Glutamatergic neuron (in vitro differentiated cells): ENCODE measurements at places on chromosomes 7 and 10.
A peak's percentile ranks its signal among the peaks of the same experiment; 100 is the strongest.

DNA sequence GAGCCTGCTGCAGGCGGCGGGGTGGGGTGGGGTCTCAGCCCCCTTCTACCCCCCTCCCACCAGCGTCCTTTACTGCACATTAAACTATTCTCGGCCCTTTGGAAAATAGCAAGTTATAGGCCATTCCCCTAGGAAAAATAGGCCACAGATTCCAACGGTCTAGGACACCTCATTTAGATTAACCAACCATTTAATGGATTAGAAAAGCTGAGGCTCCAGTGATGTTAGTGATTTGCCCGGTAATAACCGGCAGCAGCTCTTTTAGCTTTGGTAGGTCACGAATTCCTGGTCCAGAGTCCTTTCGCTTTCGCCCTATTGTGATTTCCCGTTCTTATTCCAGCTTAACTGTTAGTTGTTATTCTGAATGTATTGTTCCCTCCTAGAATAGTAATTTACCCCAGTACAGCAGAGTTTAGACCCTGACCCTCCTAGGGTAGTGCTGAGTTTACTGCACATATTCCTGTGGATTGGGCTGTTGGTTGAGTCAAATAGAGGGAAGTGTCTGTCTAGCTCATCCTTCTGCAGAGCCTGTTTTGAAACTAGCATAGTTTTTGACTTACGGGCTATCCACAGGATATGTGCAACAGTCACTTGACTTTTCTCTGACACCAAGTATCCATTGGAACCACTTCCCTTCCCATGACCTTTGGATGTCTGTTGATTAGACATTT lies 754 bp downstream of the GSTO1 start:
- no peak for DNase-seq

- no peak for DNase-seq
These were observed 5.7 kb downstream of the PANK1 start for GRCh38 chr10:89639326-89639725.

GRCh38 chr7:55387062-55387965 lies 22.2 kb downstream of the LANCL2 start:
- no peak for DNase-seq

GRCh38 chr10:24114556-24114955 lies 94.4 kb upstream of the KIAA1217 start:
- DNase-seq: no peak

DNA sequence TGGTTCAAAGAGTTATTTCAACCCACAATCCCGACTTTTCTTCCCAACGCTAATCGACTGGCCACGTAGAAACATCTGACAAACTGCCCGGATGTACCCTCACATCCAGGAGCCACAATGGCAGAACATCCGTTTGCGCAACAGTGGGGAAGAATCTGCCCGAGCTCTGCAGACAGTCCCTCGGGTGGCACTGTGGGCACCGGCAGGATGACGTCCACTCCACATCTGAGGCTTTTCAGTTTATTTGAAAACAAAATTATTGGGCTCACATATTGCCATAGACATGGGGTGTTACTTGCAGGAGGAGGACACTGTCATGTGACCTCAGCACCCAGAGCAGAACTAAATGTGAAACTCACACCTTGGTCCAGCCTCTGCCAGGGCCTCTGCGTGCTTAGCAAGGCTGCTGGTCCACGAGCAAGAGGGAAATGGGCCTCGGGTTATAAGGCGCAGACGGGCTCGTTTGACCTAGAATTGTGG lies 84.1 kb downstream of the MKI67 start:
- peak; percentile 2 for DNase-seq

- no peak for DNase-seq
These were observed 36.5 kb downstream of the DLG5 start for GRCh38 chr10:77890097-77890496.

DNA sequence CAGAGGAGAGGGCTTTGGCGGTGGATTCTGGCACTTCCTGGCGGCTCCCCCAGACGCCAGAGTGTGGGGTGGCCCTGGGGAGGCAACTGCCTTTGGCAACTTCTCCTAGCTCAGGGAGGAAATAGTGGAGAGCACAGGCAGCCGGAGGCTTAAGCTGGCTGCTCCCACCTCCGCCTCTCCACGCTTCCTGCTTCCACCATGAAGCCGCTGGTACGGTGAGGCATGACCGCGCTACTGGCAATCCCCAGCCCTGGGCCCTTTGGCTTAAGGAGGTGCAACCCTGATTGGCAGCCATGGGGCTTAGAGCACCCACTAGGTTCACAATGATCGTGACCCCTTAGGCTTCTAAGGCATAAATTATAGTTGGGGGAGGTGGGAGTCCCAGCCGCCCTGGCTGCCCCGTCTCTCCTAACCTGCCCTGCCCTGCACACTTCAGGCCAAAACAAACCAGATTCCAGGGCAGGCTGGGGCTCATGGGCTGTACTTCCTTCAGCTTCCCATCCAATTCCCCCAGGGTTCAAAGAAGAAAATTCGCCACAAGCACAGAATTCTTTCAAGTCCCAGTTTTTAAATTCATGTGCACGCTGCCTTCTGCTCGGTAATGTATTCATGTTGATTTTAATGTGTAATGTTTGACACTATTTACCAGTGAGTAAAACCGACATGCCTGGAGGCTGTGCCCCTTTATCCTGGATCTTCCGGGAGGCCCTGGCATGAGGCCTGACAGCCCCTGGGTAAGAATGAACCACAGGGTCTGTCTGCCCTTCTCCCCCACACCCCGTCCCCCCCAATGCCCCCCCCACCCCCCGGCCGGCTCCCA lies 90.7 kb upstream of the LRRC4 start:
- no peak for DNase-seq

DNA sequence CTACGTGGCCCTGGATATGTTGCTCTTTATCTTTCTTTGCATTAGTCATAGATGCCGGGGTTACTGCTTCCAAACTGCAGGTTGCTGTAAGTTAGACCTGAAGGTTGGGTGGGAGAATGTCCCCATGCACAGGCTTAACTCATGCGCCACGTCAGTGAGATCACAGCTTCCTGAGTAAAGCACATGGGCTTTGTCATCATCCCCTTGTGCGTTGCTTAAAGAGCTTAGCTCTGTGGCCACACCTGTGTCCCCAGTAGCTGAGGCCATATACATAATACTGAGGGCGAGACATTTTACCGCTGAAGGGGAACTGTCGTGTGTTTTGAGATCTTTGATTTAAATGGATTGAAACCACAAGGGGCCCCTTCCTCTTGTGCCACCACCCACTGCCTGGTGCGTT lies 45.8 kb upstream of the BTBD16 start:
- no peak for DNase-seq

DNA sequence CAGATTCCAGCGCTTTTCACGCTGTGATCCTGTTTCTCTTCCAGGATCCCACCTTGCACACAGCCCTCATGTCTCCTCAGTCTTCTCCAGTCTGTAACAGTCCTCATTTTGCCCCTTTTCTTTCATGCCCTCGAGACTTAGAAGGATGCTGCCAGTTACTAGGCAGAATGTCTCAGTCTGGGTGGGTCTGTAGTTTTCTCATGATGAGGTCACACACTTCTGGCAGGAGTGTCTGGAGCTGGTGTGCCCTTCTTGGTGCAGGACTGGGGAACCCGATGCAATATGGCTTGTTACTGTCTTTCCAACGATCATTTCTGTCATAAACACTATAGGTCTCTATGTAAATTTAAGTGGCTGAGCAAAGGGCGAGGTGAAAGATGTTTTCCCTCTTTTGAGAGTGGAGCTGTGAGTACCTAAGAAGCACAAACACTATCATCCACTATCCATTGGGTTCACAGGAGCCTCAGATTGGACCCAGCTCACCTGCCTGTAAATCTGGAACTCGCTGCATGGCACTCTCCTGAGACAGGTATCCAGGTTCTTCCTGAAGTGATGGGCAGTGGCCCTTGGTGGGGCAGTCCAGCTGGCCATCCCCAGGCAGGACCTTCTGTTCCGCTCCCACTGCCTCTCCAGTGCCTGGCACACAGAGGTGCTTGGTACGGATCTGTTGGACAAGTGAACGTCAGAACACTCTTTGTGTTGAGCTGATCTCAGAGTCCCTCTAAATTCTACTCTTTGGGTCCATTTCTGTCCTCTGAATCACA lies 64.3 kb upstream of the ZNF32 start:
- no peak for DNase-seq

- DNase-seq: no peak
These were observed 8.1 kb downstream of the CNPY1 start for GRCh38 chr7:155538293-155538692.

GRCh38 chr10:16119445-16119844 lies 259.1 kb upstream of the MINDY3 start:
- no peak for DNase-seq

DNA sequence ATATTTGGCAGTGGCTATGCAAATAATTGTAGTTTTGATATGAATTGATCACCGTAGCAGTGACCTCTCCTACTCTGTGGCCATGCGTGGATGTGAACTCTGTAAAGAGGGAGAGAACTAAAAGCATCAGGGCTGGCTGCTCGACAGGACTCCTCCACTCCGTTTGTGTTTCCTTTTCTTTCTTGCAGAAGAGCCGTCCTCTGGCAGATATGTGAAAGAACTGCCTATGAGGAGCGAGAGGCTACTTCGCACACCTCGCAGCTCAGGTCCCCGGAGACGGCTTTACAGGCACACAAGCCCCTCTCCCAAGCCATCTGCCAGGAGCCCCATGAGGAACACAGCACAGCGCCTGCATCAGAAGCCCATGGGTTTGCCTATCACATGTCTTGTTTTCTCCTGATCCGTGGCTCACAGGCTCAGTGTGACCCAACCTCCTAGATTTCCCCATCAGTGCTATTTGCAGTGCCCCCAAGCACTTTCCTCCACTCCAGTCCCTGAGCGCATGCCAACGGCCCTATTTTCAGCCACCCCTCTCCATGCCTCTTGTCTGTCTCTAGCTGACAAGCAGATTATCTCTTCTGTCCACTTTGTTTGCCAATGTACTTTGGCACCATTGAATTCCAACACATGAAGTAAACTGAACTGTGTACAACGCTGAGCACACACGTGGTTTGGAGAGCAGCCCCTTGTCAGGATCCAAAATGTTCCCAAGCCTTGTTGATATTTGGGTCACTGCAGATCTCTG lies 164.3 kb upstream of the AKR1E2 start:
- peak; percentile 54 for DNase-seq

GRCh38 chr10:14554091-14554490 lies 220.6 kb downstream of the FAM107B start:
- no peak for DNase-seq

- no peak for DNase-seq
These were observed 61.1 kb upstream of the IGFBP3 start for GRCh38 chr7:45982132-45982531.

GRCh38 chr10:51585742-51586141 lies 113.7 kb downstream of the CSTF2T start:
- DNase-seq: no peak

- no peak for DNase-seq
These were observed 172.8 kb downstream of the CCDC3 start for GRCh38 chr10:12828736-12829135.

DNA sequence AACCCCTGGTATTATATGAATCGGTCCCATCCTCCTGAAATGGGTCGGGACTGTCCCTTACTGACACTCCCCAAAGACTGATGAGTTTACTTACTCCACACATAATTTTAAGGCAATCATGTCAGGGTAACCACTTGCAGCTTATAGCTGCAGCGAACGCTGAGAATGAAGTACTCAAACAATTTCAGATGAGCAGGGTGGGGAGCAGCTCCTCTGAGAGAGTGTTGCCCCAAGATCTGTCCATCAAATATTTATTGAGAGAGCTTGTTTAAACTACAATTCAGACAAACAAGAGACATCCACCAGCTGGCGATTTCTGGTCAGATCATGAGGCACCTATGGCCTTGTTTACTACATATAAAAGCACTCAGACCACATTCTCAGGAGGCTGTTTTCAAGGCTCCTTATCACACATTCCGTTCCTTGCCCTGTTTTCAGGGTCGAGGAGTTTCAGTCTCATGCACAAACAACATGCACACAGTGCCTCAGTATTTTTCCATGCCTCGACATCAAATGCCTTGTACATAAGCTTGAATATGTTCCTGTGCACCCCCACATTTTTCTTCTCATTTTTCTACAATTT lies 80.1 kb downstream of the THSD7A start:
- no peak for DNase-seq

DNA sequence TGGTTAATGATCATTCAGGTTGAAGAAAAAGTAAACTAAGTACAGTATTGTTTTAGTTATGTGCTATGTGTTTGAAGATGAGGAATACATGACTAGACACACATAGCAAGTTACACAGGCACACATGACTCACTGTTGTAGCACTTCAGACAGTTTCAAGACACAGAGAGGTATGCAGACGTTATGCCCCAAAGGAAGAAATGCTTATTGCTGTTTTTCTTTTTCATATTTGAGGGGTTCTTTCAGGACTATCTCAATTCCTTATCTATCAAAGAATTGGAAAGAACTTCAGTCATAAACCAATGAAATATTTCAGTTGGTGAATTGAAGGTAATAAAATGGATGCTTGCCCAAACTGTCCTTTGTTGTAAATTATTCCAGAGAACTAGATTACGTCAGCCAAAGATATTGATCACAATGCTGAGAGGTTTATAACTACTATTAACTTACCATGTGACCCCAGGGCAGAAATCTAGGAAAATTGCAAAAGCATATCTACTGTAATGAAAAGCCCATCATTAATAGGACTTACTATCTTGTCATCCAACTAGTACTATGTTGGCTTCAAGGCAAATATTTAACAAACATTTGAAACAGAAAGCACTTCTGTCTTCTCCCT lies 61.2 kb upstream of the CAPZA2 start:
- DNase-seq: no peak

- DNase-seq: peak; percentile 19
These were observed 14.8 kb downstream of the ADGRA1 start for GRCh38 chr10:133102415-133103095.

DNA sequence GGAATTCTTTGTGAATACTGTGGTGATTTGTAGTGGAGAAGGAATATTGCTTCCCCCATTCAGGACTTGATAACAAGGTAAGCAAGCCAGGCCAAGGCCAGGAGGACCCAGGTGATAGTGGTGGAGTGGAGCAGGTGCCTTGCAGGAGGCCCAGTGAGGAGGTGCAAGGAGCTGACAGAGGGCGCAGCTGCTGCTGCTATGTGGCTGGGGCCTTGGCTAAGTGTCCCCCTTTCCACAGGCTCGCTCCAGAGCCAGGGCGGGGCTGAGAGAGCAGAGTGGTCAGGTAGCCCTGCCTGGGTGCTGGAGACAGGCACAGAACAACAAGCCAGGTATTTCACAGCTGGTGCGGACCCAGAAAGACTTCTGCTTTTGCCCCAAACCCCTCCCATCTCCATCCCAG lies 162.9 kb downstream of the EGFR start:
- DNase-seq: no peak

- DNase-seq: peak; percentile 81
These were observed 42.3 kb upstream of the FOXI2 start for GRCh38 chr10:127694580-127695193.

GRCh38 chr7:24069751-24070150 lies 214.2 kb upstream of the NPY start:
- DNase-seq: no peak

GRCh38 chr7:30800785-30801252 lies 29.6 kb downstream of the MINDY4 start:
- DNase-seq: peak; percentile 38

GRCh38 chr7:40437936-40438634 lies 303.3 kb downstream of the SUGCT start:
- DNase-seq: no peak
